Activated naive CD4-positive, alpha-beta T cell treated with anti-CD3 and anti-CD28 coated beads for 36 hours (primary cell): ENCODE measurements at places on chromosomes 7 and 10.

- no peak for DNase-seq
These were observed 235.4 kb downstream of the ZNF716 start for GRCh38 chr7:57685418-57685817.

DNA sequence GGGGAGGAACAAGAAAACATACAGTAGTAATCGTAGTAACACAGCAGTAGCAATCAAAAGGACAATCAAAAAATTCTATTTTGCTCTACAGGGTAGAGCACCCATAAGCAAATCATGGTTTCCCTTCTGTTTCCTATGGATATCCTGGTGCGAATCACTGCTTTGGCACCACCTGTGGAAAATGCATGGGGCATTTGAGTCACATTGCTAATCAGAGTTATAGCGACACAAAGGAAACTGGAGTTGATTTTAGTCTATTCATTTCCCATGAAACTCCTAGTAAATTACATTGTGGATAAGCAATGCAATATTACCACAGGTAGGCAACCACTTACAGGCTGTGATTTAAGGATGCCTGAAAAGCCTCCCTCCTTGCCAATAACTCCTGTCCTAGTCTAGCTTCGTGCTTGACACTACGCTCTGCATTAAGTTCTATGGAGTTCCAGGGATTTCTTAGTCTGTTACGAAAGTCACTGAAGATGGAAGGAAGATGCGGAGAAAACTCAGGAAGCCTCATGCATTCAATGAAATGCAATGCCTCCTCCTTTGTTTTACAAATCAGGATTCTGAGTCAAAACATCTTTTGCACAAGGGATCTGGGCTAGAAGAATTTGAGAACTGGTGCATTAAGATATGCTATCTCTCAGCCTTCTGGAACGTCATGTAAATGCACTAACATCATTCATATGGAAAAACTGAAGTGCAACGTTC is 188.4 kb downstream of the DGKI start:
- DNase-seq, result no peak

GRCh38 chr10:61024151-61024855 is 80.3 kb upstream of the RHOBTB1 start:
- no peak for DNase-seq

- DNase-seq, result no peak
These were observed 26.4 kb downstream of the RNF216 start for GRCh38 chr7:5754981-5755599.

DNA sequence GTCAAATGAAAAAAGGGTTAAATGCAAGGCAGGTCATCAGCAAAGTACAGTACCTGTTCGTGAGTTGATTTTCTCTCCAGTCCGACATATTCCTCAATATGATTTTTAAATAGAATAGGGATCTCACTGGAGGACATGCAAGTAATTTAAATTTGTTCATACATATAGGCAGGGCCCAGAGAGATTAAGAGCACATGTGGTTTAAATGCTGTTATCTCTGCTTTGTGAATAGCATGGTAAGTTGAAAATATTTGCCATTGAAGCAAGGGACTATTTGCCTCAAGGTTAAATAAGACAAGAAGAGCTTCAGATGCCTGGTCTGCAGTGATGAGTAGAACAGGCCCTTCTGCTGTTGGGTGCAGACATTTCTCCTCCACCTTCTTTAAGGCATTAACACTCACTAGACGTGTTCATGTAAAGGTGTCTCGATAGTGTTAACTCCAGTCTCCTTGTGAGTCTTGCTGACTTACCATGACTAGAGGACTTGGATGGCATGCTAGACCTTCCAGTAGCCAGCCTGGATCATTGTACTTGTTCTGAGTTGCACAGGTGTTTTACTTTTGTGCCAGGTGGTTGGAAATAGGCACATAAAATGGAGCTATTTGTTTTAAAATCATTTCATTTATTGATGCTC is 15.6 kb upstream of the AKR1C3 start:
- no peak for DNase-seq

DNA sequence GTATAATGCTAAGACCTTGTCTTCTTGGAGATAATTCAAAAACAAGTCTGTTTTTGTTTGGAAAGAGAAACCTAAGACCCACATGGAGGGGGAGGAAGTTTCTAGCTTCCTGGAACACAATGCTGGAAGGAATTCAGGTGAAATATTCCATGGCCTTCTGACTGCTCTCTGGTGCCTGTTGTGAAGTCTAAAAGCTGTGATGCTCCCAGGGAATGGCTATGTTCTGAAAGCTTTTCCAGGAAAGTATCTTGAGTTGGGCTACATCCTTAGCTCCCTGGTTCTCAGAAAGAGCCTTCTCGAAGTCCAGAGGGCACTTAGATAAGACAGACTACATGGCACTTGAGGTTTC is 12.5 kb upstream of the PFKP start:
- DNase-seq, result no peak

- DNase-seq, result no peak
These were observed 23.1 kb downstream of the CNPY1 start for GRCh38 chr7:155523168-155523675.

DNA sequence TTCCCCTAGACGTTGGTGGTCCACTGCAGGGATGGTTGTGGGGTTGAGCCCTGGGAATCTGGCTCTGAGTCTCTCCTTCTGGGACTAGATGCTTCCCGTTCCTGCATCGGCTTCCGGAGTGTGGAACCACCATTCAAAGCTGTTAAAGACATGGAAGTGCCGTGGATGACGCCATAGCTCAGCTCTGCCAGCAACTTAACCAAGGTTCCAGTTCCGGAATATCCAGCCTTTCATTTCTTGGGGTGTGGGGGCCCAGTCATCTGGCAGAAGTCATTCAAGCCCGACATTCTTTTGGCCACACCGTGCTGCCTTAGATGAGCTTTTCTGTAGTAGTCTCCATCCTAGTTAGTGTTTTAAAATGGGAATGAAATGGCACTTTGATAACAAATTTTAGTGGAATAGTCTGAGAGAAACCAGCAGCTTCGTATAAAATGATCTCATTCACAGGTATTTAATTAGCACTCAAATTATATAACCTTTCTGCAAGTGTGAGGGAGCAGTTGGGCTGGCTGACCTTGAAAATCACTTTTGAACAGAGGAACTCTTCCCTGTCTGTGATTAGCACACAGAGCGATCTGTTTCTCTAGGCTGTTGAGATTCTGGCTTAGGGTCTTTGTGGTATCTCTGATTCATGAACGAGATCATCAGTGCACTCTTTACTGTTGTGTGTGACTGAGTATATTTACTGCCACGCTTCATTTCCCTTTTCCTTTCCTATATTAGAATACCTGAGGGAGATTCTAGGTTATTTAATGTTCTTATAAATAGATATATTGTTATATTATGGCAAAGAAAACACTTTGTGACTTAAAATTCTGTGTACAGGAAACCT is 19.9 kb downstream of the LMTK2 start:
- DNase-seq, result no peak

DNA sequence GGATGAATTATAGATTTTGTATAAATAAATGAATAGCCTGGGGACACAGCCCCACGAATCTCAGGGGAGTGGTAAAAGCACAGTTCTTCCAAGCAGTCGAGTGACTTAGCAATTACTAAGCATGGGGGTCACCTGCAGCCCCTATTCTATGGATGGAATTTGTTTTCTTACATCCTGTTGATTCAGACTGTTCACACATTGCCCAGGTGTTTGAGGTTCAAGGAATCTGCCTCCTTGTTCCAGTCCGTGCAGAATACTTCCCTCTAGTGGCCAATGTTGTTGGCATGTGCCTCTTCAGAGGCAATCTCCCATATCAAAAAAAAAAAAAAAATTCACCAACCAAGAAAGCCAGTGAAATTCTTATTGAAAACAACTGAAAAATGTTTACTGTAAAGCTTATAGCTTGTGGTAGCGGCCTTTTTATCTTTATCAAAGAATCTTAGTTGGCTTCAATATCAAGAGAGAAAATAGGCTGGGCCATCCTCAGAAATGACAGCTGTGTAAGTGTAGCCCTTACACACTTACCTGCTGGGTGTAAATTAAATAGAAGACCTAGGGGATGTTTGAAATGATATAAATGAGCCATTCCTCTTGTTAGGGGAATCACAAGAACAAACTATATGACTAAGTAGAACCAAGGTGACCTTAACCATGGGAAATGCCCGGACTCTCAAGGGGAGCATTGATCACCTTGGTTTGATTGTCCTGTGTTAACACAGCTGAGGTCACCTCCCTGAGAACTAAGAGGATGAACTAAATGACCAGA is 7.8 kb downstream of the LIPM start:
- DNase-seq, result peak; percentile 48

DNA sequence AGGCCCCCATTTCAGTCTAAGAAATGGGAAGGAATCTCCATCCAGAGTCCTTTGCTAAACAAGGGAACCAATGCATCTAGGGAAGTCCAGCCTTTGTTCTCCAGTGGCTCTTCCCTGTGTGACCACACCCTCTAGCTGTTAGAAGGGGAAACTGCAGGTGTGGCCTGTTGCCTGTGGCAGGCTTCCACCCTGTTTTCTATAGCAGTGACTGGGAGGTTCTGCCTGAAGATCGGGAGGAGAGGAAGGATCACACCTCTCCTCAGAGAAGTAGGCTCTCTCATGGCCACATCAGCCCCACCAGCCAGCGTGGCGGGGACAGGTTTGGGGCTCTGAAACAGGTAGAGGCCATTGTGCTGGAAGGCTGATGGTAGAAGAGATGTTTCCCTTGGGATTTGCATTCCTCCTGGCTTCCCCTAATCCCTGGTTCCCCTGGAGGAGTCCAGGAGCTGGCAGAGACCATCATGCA is 47.7 kb upstream of the TRIM8 start:
- DNase-seq, result peak; percentile 58

DNA sequence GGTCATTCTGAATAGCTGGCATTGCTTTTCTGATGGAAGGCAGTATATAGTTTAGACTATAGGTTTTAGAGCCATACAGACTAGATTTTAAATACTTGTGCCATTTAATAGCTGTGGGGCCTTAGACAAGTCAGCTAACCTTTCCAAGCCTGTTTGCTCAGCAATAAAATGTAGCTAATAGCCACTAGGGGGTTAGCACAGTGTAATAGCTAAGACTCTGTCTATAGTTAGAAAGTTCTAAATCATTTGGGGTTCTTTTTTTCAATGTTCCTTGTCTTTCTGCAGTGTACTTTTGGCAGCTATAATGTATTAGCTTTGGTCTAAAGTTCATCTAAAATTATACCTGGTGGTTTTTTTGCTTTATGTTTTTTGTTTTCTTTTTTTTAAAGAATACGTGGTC is 7.5 kb upstream of the KIFBP start:
- no peak for DNase-seq

DNA sequence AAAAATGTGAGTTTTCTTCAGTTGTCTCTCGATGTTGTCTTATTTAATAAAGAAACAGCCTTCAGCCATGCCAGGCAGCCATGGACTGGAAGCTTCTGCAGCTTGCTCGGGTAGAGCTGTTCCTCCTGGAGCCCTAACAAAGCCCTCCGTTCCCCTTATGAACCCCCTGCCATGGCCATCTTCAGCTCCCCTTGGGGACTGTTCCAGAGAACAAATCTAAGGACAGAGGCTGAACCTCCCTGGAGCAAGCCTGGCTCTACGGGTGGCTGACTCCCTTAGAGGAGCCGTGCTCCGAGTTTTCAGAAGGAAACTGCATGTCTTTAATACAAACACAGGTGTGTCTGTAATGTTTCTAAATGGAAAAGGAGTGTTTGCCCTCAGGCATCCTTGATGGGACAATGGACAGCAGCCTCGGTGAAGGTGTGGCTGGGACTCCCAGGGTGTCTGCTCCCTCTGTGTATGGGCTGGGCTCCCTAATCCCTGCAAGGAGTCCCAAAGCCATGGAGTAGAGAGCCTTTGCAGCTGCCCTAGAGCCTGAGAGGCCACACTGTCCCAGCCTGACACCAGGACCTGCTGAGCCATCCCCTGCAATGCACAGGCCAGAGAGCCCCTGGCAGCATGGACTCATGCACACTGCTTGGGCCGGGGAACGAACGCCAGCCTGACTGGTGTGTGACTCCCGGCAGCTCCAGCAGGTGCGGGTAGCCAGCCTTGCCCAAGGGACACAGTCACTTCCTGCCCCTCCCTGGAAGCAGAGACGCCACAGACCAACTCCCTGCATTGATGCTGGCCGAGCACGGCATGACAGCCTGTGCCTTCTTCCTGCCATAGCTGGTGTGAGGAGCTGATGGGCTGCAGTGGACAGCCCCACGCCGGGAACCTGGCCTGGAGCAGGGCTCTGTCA is 381.8 kb downstream of the TCERG1L start:
- no peak for DNase-seq

- no peak for DNase-seq
These were observed 59.9 kb downstream of the SLC29A4 start for GRCh38 chr7:5342631-5343030.

GRCh38 chr7:139431459-139431858 is 52.0 kb downstream of the KLRG2 start:
- DNase-seq, result no peak

DNA sequence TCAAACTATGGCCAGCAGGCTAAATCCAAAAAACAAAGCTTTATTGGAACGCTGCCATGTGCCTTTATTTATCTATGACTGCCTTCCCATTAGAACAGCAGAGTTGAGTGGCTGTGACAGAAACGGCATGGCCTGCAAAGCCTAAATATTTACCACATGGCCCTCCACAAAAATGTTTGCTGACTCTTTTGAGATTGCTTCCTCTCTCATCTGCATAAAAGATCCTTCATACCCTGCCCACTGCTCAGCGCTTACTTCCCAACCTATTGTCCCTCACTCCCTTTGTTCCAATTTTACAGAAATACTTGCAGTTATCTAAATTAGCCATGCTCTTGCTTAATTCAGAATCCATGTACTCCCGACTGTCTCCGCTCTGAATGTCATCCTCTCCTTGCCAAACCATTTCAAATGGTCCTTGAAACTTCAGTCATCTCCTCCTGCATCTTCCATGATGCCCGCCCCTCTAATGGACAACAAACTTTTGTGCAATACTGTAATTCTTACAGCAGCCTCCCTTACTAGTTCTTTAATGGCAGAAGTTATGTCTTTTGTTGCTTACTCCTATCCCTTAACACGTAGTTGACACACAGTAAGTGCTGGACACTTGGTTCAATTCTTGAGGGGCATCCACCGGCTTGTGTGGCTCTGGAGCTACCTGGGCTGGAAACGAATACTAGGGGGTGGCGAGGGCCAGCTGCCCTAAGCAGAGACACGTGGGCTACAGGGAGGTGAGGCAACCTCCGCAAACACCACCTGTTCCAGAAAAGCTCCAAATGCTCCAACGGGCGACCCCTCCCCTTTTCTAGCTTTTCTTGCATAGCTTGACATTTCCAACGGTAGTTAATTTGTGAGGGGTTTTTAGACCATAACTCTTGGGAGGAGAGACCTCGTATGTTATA is 832 bp downstream of the XRCC2 start:
- DNase-seq, result peak; percentile 31

- DNase-seq, result no peak
These were observed 135.9 kb downstream of the ZNF92 start for GRCh38 chr7:65509368-65510186.

GRCh38 chr7:4720225-4720624 is 38.1 kb downstream of the FOXK1 start:
- DNase-seq, result no peak

GRCh38 chr10:35608328-35608672 is 3.2 kb downstream of the GJD4 start:
- no peak for DNase-seq

- DNase-seq, result no peak
These were observed 36.3 kb downstream of the DRGX start for GRCh38 chr10:49359349-49360270.

GRCh38 chr7:68321076-68321639 is 1277.1 kb upstream of the AUTS2 start:
- DNase-seq, result no peak
